NCI-H1105 (cell line): ENCODE measurements at places on chromosomes 1 and 21.

DNA sequence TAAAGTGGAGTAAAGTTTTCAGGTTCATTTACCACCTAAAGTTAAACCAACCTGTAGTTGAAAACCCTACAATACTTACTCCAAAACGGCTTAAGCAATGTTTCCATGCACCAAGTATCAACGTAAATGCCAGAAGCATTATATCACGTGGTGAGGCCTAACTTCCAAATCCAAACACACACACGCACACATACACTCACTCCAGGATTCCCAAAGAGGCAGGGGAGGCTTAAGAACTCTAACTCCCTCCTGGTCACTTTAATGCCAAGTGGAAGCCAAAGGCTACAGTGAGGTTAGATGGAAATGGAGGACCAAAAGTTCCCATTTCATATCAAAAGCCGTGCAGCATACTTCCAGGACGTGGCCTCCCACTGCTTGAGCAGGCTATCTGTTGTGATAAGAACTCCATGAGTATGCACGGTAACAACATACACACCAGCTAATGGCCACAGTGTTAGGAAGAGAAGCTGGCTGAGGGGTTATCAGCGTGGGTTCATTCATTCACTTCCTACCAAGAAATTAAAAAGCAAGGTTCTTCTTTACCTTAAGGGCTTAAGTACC lies 224.1 kb downstream of the SLC45A1 start:
- no peak for DNase-seq

- no peak for DNase-seq
Measured at GRCh38 chr1:201335174-201335870, 42.2 kb downstream of the TNNT2 start.

DNA sequence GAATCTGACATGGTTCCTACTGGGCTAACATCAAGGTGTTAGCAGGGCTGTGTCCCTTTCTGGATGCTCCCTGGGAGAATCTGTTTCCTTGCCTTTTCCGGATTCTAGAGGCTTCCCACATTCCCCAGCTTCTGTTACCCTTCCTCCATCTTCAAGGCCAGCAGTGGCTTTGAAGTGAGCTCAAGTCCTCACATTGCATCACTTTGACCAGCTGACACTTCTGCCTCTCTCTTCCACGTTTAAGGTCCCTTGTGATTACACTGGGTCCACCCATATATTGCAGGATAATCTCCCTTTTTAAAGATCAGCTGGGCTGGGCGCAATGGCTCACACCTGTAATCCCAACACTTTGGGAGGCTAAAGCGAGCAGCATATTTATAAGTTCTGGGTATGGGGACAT lies 33.1 kb downstream of the CNST start:
- no peak for DNase-seq

- no peak for DNase-seq
Measured at GRCh38 chr1:6389971-6390370, 3.6 kb downstream of the ACOT7 start.

- DNase-seq, result peak; percentile 49
Measured at GRCh38 chr1:179706339-179706941, 36.7 kb upstream of the FAM163A start.

DNA sequence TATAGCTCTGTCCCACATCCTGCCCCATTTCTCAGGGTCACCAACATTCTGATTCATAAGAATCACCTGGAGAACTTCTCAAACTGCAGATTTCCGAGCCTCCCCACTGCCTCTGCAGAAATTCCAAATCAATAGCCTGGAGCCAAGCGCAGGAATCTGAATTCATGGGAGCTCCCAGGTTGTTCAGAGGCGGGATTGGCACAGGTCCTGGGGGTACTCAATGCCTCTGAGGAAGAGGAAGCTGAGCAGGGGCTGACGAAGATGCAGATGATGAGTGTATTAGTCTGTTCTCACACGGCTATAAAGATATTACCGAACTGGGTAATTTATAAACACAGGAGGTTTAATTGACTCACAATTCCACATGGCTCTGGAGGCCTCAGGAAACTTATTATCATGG lies 455.5 kb downstream of the MATN1 start:
- no peak for DNase-seq

DNA sequence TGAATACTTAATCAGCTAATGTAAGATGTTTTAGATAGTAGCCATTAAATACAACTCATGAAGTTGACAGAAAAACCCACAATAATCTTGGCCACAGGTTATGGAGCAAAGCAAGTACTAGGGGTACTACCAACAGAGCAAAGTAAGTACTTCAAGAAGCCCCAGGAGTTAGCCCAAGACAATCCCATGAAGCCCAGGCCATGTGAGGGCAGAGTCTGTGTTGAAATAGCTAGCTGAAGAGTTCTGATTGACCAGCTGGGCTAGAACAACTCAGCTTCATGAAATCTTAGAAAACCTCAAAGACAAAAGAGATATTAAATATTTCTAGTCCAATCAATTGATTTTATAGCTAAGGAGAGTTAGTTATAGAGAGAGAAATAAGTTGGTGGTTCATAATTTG lies 212.9 kb upstream of the HOOK1 start:
- no peak for DNase-seq

- DNase-seq, result no peak
Measured at GRCh38 chr1:2582391-2582790, 4.2 kb upstream of the PRXL2B start.

- DNase-seq, result no peak
Measured at GRCh38 chr21:17003258-17003615, 509.6 kb upstream of the CXADR start.

DNA sequence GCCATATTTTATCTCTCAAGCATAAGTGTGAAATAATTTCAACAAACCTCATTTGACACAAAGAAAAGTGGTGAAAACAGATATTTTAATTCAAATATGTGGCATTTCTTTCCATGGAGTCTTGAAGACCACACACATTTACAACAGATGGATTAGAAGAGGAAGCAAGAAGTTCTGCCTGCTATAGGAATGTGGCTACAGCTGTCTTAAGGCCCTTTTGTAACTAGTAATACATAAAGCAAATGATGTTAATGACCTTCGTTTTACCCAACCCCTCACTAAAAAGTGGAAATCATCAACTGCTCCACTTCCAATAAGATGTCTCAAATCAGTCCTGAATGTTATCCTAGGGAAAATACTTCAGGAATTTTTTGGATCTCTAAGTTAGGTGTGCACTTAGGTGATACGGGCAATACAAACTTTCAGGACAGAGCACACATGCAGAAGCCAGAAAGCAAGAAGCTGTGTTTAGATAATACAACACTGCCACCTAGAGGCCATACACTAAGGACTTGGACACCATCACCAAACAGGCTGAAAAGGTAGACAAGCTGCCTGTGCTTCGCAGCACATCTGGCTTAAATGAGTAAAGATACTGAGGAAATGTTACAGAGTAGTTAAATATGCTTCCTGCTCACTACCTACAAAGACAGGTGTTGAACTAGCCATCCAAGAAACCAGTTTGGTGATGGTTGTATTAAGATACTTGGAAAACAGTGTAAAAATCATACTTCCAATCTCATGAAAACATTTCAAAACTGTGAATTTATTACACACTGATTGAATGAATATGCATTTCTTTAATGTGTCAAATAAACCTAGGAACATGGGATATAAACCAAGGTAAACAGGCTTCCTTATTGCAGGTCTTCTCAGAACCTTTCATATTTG lies 24.4 kb downstream of the RRAGC start:
- peak; percentile 82 for DNase-seq

- peak; percentile 19 for DNase-seq
Measured at GRCh38 chr1:232416026-232416568, 213.8 kb downstream of the SIPA1L2 start.

- no peak for DNase-seq
Measured at GRCh38 chr1:231206856-231207255, 34.2 kb upstream of the GNPAT start.

DNA sequence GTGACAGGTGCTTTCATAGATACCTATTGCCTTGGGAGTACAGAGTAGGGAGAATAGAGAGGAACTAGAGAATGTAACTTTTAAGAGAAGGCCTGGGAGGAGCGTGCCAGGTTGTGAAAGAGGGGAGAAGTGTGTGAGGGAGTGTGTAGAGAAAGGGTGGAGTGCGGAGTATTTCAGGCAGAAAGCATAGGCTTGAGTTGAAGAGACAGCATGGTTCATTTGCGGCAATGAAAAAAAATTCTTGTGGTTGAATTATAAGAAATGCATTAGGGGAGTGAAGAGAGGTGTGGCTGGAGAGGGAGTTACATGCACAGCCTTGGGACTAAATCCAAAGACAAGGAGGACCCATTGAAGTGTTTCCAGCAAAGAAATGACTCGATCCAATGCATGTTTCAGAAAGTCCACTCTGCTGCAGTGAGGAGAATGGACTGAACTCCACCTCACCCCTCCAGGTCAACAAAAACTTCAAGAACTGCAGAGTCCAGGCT lies 81.7 kb upstream of the ADAM30 start:
- no peak for DNase-seq

- no peak for DNase-seq
Measured at GRCh38 chr1:116508984-116509980, 61.5 kb downstream of the CD58 start.

DNA sequence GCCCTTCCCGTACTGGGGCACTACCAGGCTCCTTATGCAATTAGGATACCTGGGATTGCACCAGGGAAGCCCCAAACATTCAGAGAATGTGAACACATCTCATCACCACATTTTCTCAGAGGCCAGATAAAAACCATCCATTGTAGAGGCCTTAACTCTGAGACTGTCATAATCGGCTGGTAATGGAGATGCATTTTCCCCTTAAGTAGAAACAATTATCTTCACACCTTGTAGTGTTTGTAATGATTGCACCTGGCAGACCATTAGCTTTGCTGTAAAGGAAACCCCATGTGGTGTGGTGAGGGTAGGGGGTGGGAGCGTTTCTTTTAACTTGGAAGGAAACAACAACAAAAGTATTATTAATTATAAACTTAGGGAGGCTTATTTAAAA lies 90.0 kb upstream of the TLR5 start:
- DNase-seq, result no peak

DNA sequence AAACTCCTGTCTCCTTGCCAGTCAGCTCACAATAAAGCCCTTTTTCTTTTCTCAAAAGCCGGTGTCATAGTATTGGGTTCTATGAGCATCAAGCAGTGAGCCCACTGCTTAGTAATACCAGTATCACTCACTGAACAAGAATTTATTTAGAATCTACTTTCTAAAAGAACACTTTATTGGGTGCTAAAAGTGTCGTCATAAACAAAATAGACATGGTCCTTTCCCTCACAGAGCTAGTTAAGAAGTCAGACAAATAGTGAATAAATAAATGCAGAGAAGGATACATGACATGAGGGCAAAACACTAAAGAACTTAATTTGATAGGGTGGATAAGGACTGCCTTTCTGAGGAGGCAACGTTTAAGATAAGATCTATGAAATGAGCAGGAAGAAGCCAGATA lies 32.2 kb downstream of the EVI5 start:
- no peak for DNase-seq

DNA sequence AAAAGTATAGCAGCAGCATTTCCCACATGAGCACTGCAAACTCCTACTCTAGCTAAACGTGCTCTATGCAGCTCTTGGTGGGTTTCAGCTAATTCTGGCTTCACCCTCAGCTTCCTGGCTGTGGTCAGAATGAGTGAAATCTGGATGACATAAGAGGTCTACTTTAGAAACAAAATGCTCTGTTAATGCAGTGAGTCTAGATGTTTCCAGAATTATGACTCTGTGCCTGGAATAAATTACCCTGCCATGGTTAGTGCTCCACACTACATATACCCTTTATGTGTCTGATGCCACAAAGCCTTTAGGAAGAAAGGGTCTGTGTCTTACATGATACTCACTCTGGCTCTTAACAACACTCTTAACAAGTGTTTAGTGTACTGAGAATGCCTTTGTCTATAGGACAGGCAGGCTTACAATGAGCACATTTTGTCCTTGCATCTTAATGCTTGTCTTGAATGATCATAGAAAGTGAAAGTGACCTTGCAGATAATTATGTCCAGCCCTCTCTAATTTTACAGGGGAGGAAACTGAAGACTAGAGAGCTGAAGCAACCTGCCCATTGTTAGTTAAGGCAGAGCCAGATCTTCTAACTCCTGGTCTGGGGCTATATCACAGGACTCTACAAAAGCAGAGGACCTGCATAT lies 9.2 kb downstream of the S100A10 start:
- no peak for DNase-seq

DNA sequence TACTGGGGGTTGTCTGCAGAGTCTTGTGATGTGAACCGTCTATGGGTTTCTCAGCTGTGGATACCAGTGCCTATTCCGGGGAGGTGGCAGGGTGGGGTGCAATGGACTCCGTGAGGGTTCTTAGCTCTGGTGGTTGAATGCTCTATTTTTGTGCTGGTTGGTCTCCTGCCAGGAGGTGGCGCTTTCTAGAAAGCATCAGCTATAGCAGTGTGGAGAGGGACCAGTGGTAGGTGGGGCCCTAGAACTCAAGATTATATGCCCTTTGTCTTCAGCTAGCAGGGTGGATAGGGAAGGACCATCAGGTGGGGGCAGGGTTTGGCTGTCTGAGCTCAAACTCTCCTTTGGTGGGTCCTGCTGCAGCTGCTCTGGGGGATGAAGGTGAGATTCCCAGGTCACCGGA lies 127.3 kb upstream of the PLD5 start:
- DNase-seq, result no peak

DNA sequence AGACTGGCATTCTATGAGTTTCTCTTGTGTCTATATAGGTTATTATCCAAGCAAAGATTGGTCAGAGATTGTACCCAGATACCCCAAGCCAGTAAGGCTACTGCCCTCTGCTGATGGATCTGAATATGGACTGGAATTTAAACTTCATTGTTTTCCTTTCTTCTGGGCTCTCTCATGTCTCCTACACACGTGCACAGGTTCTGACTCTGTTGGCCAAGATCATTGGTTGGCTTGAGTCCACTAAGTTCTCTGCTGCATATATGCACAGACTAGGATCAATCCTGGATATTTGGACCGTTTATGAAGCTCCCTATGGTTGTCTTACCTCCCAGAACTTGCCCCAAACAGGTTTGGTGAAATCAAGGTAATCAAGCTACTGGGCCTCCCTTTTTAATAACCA lies 69.7 kb downstream of the CC2D1B start:
- DNase-seq, result peak; percentile 30

DNA sequence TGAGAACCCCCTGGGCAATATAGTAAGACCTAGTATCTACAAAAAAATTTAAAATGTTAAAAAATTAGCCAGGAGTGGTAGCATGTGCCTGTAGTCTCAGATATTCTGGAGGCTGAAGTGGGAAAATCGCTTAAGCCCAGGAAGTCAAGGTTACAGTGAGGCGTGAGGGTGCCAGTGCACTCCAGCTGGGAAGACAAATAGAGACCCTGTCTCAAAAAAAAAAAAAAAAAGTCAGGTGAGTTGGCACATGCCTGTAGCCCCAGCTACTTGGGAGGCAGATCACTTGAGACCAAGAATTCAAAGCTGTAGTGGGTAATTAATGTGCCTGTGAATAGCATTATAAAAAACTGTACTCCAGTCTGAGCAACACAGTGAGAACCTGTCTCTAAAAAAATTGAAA lies 4.6 kb downstream of the BECN2 start:
- peak; percentile 35 for DNase-seq
